ENCODE measurements at places on chromosomes 7 and 10.
A peak's percentile ranks its signal among the peaks of the same experiment; 100 is the strongest.

- no peak for DNase-seq
Observed at GRCh38 chr7:138649506-138649905, 51.7 kb downstream of the SVOPL start.

- no peak for DNase-seq
Observed at GRCh38 chr7:50591480-50592438, 26.6 kb upstream of the DDC start.

DNA sequence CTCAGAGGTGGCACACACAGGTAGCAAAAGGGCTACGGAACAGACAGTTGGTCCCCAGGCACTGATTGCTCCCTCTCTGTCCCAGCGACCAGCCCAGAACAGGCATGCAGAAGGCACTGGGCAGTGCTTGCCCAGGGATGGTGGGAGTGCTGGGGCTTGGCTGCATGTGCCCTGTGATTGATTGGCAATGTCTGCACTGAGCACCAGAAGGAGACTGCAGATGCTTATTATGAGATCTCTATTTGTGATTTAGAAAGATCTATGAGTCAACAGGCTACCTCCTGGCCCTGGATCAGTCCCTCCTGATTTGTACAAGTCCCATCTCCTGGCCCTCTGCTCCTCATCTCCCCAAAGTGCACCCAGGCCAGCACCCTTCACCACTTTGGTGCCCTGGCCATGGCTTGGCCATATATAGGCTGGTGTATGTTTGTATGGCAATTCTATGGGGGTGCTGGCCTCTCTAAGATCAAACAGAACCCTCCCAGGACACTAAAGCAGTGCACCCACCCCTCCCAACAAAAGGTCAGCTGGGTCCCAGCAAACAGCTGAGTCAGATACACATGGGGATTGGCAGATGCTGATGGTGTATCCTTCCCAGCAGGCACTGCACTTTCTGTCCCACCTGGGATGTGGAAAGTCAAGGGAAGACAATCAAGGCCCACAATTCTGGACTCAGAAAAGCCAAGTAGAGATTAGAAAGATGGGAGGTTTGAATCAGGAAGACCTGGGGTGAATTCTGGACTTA lies 30.9 kb downstream of the CAMK2B start:
- DNase-seq = no peak

- DNase-seq = no peak
Observed at GRCh38 chr10:43774234-43774769, 125.6 kb upstream of the ZNF32 start.

- DNase-seq = no peak
Observed at GRCh38 chr10:77867124-77867719, 59.3 kb downstream of the DLG5 start.

GRCh38 chr7:94975336-94975735 lies 67.9 kb downstream of the PPP1R9A start:
- no peak for DNase-seq

DNA sequence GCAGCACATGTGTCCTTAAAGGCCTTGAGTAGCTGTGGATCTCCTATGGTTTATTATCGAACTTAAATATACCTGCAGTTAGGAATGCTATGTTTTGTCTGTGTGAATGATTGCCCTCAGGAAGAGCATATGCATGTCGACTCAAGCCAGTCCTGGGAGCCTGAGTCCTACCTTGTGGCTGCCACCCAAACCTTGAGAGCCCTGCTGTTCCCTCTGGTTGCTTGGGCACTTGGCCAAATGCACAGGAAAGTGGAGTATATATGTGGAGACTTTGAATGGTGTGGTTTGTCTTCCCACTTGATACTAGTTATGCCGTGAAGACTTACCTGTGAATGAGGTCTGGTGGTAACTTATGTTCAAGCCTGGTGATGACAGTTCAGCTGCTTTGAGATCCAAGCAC lies 409.8 kb downstream of the LRMDA start:
- no peak for DNase-seq

DNA sequence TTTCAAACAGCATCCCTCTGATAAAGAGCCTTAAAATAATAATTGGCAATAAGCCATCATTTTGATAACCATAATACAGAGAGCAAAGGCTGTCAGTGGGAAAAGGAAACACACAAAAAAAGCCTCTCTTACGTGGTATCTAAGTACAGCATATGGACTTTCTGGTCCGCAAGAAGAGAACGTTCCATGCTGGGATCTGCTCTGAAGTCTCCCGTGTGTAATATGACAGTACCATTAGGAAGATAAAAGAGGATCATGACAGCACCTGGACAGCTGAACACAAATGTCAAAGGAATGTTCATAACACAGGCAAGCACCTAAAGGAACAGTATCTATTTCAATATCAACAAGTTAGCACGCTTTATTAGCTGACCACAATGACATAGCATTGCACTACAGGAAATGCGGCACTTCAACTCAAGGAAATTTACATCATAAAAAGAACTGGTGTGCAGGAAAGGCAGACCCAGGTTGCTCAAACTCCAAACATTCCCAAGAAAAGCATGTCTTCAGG lies 9.9 kb downstream of the DCLRE1A start:
- no peak for DNase-seq

- no peak for DNase-seq
Observed at GRCh38 chr10:50968386-50969091, 83.1 kb upstream of the A1CF start.

- no peak for DNase-seq
Observed at GRCh38 chr7:16431646-16432424, 10.5 kb upstream of the CRPPA start.

DNA sequence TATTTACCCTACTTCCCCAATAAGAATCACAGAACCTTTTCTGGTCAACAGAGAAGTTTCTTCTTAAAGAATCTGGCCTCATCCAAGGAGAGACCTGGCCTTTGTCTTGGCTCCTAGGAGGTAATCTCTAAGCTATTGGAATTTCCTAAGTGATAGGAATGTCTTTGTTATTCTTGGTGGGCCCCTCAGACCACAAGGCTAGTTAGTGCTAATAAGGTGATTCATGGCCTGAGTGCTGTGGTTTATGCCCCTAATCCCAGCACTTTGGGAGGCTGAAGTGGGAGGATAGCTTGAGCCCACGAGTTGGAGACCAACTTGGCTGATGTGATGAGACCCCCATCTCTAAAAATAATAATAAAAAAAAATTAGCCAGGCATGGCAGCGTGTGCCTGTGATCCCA lies 60.0 kb upstream of the CYP2C18 start:
- DNase-seq = no peak

DNA sequence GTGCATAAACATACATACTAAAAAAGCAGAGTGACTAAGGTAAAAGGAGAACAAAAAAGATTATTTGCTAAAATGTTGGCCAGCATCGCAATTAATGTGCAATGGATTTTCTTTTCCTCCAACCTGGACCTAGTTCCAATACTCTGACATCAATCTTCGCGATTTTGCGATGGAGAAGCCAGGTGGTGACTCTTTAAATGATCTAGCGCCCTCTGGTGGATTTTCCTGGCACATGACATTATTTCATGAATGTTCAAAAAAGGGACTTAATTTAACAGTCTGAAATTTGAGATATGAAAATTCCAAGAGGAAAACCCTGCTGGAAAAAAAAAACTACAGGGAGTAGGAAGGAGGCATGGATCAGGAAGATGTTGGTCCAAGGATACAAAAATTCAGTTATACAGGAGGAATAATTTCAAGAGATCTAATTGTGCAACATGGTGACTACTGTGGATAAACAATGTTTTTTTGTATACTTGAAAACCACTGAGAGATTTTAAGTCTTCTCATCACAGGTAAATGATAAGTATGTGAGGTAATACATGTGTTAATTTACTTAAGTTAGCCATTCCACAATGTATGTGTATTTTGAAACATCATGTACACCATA lies 4.3 kb upstream of the KCNMA1 start:
- peak; percentile 58 for DNase-seq

DNA sequence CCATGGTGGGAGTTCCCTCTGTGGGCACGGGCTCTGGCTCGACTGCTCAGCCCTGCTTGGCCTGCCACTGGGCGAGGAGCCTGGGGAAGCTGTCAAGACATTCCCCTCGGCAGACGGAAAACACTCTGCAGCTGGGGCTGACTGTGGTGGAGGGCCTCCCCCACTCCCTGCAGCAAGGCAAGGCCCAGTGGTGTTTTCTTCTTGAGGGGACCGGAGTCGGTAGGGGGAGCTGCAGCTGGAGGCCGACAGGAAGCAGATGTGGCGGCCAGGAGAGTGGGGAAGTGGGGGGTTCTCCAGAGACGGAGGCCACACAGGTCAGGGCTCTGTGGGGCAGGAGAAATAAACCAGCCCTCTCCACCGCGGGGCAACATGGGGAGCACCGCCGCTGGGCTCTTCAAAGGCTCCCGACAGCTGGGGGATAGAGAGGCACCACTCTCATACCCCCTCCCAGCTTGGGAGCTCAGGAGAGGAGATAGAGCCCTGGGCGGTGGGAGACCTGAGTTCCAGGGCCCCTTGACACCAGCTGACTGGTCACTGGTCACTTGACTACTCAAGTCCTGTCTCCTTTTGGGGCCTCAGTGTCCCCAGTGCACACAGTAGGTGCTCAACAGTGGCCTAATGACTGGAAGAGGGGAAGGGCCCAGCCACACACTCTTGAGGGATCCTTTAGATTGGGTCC lies 43.4 kb downstream of the PPIF start:
- DNase-seq = no peak

GRCh38 chr10:43971306-43971705 lies 322.6 kb upstream of the ZNF32 start:
- DNase-seq = no peak

DNA sequence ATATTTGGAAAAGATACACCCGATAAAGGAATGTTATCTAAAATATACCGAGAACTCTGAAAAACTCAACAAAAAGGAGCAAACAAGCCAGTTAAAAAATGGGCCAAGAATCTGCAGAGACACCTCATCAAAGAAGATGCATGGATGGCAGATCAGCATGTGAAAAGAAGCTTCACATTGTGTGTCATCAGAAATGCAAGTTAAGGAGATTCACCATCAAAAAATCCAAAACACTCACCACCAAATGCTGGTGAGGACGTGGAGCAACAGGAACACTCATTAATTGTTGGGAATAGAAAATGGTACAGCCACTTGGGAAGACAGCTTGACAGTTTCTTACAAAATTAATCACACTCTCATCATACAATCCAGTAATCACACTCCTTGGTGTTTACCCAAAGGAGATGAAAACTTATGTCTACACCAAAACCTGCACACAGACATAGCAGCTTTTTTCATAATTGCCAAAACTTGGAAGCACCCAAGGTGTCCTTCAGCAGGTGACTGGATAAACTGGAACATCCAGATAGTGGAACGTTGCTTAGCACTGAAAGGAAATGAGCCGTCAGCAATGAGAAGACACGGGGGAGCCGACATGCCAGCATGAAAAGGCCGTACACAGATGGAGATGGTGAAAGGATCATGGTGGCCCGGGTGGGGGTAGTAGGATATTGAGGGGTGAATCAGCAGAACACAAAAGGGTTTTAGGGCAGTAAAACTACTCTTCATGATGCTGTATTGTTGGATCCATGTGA lies 27.9 kb upstream of the PWWP2B start:
- DNase-seq = no peak

GRCh38 chr7:66047426-66047825 lies 28.2 kb upstream of the ASL start:
- no peak for DNase-seq

DNA sequence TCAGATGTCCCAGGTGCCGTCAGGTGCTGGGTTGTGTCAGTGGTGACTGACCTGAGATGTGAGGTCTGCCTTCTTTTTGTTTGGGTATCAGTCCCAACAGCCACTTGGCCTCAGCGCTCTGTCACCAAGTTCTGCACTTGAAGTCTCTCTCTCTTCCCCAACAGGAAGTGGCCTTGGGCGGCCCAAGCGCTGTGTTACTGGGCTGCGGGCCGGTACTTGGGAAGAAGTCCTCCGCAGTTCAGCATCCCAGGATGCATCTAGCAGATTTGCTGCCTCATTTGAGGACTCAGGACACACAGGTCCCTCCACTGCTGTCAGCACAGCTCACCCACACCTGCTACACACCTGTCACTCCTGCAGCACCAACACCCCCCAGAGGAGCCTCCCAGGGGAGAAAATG lies 40.1 kb downstream of the LYZL2 start:
- DNase-seq = no peak

- no peak for DNase-seq
Observed at GRCh38 chr7:28748933-28749584, 209.1 kb downstream of the TRIL start.

GRCh38 chr10:77428691-77429395 lies 208.8 kb downstream of the KCNMA1 start:
- no peak for DNase-seq

DNA sequence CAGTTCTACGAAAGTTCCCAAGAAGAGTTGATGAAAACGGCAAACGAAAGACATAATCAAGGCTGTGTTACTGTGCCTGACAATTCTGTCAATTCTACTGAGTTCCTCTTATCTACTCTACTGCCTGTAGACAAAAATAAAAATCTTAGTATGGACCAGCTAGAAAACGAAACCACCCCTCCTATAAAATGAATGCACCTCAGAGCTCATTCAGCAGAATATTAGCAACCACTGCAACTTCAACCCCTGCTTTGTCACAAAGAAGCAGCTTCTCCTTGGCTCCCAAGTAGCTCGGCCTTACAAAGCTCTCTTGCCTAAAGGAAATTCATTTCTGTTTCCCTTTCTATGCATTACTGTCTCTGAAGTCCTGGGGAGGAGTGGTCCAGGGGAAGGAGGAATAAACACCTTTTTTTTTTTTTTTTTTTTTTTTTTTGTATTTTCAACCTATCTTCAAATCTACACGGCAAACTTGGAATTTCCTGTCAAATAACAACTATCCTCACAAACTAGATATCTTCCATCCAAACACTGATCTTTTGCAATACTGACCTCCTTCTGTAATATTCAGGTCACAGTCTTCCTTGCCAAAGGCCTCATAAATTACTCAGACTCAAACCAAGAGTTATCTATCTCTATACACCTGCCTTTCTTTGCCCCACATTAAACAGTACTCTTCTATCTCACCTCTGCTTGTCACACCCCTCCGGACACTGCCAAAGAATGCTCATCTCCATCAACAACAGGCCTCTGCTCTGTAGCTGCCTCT lies 74.3 kb downstream of the GLI3 start:
- DNase-seq = no peak

DNA sequence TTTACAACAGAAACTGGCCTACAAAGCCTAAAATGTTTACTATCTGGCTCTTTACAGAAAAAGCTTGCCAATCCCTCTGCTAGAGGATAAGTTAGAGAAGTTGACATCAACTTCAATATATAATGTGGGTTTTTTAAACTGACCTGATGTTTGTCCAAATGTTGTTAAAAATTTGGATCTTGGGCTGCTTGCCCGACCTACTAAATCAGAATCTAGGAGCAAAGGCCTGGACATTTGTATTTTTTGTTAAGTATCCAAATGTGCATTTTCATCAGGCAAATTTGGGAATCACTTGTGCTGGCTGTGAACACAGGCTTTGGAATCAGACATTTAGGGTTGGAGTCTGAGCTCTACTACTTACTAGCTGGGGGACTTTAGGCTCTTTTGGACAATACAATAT lies 252.7 kb upstream of the CSTF2T start:
- peak; percentile 19 for DNase-seq

DNA sequence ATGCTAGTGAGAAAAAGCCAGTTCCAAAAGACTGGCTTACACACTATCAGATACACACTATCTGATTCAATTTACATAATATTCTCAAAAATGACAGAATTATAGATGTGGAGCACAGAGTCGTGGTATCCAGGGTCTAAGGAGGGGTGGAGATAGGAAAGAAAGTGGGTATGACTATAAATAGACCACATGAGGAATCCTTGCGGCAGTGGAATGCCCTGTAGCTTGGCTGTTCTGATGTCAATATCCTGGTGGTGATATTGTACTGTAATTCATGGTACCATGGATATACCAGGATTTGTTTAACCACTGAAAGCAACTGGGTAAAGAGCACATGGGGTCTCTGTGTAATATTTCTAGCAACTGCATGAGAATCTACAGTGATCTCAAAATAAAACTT lies 67.7 kb upstream of the TMEM72 start:
- no peak for DNase-seq
